ENCODE measurements at places on chromosomes 13 and 19. TPM values are rescaled to one million over a fixed set of nuclear protein-coding genes. Genes with fewer than 3 reads are reported as not detected.

CGB3 gene
- total RNA-seq: not detected

TYROBP gene
- total RNA-seq: 3.1 TPM

- DNase-seq: no peak
Measured at GRCh38 chr13:107231944-107232343, 664.0 kb upstream of the ARGLU1 start.

DNA sequence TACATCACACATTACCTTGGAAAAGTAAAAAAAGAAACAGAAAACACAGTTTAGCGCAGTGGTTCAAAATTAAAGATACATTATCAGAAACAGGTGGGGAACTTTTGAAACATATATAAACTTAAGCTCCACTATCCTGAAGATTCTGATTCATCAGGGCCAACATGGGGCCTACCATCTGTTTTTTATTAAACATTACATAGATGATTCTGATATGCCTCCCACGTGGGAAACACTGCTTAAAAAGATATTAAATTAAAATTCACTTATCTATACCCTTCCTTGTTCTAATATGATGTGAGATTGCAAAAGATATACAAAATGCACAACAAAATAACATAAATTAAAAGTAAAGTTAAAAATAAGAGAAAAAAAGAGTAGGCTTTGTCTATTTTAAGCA is 125.0 kb downstream of the VWA8 start:
- no peak for DNase-seq

DNA sequence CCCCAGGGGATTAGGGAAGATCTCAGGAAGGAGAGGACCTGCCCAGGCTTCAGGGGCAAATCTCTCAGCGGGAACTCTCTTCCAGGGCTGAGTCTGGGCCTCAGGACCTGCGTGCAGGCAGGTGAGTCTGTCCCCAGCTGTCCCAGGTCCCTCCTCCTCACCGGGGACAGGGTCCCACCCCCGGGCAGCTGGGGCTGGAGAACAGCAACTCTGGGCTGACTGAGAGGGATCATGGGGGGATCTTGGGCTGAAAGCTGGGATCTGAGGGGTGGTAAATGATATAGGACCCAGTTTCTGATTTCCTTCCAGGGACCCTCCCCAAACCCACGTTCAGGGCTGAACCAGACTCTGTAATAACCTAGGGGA is 14.3 kb downstream of the LILRA1 start:
- DNase-seq: no peak

DNA sequence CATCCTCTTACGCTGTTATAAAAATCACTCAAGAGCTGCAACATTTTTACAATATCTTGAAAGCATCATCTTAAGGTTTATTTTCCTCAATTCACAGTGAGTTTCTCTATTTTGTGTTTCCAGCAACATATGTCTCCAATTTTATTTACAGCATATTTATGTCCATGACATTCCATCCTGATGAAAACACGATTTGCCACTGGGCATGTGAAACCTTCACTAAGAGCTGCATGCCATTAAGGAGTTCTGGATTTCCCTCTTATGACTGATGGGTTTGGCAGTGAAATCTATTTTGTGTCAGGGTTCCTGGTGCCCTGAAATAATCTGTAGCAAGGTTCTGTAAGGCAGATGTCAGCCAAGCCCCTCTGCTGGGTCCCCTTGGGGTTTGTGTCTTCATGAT is 527.6 kb upstream of the KLF12 start:
- DNase-seq: no peak

GRCh38 chr13:51849145-51850101 is 4.4 kb upstream of the TMEM272 start:
- no peak for DNase-seq

DNA sequence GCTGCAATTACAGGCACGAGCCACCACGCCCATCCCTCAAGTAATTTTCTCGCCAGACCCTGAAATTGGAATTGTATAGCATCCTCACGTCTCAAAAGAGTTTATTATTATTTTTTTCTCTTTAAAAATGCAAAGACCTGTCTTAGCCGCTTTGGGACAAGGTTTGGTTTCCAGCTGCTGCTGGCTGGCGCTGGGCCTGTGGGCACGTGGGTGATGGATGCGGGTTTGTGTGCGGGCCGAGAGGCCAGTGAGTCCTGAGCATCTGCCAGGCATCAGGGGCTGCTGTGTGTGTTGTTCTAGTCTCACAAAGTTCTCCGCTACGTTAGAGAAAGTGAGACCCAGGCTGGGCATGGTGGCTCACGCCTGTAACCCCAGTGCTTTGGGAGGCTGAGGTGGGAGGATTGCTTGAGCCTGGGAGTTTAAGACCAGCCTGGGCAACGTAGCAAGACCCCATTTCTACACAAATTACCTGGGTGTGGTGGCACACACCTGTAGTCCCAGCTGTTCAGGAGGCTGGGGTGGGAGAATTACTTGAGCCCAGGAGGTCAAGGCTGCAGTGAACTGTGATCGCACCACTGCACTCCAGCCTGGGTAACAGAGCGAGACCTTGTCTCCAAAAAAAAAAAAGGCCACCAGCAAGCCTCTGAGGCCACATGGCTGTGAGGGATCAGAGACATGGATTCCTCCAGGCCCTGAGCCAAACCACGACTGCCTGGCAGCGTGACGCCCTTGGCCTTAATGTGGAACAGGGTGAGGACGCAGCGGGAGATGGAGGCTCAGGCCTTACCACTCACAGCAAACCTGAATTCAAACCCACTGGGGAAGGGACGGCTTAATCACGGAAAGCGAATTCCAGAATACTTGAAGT is 4.7 kb upstream of the TMPRSS9 start:
- DNase-seq: no peak

POLRMT gene
- 12.5 TPM for total RNA-seq

DNA sequence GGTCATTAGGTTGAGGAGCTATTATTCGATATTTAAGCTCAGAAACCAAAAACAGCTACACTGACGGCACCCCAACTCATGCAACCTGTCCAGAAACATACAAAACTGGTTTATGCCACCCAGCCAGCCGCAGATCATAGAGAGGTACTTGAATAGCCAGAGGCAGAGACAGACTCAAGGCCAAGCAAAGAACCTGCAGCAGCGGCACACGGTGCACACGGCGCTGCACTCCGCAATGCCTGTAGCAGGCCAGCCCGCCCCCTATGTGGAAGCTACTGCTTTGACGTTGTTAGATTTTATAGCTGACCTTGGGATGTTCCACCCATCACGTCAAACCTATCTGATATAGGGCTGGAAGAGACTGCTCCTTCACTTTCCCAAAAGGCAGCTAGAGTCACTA is 11.9 kb upstream of the DHRS12 start:
- no peak for DNase-seq

- DNase-seq: peak; percentile 21
Measured at GRCh38 chr19:23762884-23763711, 4.4 kb upstream of the ZNF681 start.

DNA sequence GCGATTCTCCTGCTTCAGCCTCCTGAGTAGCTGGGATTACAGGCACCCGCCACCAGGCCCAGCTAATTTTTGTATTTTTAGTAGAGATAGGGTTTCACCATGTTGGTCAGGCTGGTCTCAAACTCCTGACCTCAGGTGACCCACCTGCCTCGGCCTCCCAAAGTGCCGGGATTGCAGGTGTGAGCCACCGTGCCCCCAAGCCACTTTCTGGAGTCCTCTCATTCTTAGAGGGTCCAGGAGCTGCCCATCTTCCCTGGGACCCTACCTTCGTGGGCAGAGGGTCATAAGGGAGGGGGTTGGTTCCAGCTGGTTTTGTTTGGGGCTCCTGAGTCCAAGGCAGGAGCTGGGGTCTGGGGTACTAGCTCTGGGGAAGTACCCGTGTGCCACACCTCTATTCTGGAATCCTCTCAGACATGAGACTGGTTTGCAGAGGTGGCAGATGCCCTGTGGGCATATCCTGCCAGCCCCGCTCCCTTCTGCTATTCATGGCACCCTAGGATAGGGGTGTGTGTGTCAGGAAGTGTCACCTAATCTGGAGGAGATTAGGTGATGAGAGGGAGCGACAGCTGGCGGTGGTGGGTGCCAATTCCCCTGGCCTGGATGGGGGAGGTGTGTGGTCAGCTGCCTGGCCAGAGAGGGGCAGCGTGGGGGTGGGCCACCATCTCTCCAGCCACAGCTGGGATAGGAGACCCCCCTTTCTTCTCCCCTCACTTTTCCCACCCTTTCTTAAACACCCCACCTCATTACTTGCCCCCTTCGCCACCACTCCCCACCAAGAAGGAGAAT is 2.1 kb downstream of the PRMT1 start:
- DNase-seq: no peak

FGF21 gene
- not detected for total RNA-seq

FDX2 gene
- total RNA-seq: 14.7 TPM

DOCK9 gene
- total RNA-seq: 200 TPM

GRCh38 chr19:33621065-33621785 is 528 bp upstream of the CHST8 start:
- no peak for DNase-seq

SIGLEC10 gene
- total RNA-seq: 1.6 TPM

GIPR gene
- not detected for total RNA-seq

TMEM255B gene
- total RNA-seq: under 0.01 TPM

DNA sequence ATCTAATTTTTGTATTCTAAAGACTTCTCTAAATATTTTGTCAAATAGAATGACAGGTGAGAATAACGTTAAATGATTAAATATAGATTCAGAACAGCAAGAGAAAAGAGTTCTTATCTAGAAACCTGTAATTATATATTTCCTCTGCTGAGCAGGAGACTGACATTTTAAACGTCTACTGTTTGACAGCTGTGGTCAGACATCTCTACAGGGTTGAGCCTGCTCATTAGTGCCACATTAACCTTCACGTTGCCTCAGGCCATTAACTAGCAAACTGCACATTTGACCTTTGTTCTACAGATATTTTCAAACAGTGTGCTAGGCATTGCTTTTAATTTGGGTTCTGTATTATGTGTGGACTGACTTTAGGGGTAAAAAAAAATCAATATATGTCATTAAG is 347.5 kb downstream of the GPC5 start:
- DNase-seq: no peak

- DNase-seq: no peak
Measured at GRCh38 chr13:99989276-99990125, 7.9 kb downstream of the ZIC2 start.

TNFSF13B gene
- 0.78 TPM for total RNA-seq

- no peak for DNase-seq
Measured at GRCh38 chr19:31348481-31349159, 616 bp downstream of the TSHZ3 start.

DNA sequence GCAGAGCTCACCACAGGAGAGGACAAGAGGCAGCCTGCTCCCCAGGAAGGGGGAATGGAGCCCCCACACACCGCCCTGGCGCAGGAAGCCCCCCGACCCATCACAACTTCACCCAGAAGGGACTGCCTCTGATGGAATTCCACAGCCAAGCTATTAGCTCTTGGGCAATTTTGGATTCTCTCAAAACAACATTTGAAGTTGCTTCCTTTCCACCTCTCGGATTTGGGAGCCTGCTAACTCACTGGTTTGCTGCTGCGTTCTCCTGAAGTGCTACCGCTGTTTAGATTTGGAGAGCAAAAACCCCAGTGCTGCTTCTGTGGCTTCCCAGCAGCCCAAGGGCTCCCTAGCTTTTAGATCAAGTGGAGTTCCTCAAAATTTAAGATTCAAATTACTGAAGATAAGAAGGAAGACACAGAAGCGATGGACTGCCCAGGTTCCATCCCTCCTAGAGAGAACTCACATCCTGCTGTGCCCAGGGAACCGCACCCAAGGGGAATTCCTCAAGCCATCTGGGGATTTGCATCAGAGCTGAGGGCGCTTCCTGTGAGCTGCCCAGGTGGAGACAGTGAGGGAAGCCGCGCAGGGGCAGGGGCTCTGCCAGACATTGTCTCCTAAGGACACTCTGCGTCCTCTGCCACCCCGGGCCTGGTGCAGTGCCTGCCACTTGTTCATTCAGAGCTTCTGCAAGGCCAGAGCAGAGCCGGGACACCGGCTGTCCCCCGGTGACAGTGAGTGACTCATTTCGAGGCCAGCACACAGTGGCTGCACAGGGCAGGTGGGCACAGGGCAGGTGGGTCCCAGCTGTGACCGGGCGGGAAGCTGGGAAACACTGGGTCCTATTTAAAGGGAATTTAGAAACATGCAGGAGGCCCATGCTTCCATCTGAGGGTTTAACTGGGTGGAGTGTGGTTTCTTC is 45.5 kb downstream of the COL4A1 start:
- DNase-seq: no peak

SOX1 gene
- 8.3 TPM for total RNA-seq

LHB gene
- total RNA-seq: not detected

DNA sequence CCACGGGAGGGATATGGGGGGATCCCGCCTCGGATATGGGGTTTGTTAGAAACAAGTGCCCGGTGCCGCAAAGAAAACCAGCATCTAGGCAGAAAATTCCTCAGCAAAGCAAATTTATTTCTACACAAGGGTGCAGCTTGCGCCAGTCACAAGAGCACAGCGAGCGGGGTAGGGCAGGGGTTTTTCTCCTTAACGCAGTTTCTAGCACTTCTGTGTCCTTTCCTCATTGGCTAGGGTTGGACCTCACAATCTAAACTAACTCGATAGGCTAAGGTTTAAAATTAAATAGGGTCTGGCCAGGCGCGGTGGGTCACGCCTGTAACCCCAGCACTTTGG is 595 bp downstream of the ZNF440 start:
- DNase-seq: no peak

GRCh38 chr13:29480893-29481525 is 114.5 kb downstream of the SLC7A1 start:
- DNase-seq: peak; percentile 5

- DNase-seq: peak; percentile 24
Measured at GRCh38 chr19:47315125-47315821, 5.6 kb downstream of the C5AR1 start.

GRCh38 chr13:39530916-39531315 is 72.1 kb downstream of the LHFPL6 start:
- no peak for DNase-seq

- no peak for DNase-seq
Measured at GRCh38 chr13:106455777-106456176, 79.7 kb downstream of the EFNB2 start.

NCCRP1 gene
- not detected for total RNA-seq

DNA sequence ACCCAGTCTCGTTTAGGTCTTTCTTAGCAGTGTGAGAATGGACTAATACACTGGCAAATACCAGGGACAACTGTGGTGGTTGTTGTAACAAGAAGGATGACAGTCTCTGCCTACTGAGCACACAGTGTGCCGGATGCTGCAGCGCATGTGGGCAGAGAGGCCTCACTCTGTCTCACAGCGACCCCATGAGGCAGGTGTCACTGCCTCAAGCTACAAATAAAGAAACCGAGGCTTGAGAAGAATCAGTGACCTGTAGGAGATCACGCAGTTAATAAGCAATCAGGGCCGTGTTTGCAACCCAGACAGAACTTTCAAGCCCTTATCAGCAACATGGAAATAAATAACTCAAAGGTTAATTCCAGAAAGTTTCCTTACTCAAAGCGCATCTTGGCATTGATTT is 40.5 kb upstream of the GAS6 start:
- DNase-seq: no peak

PTPRS gene
- 188 TPM for total RNA-seq

SIAH3 gene
- 9.8 TPM for total RNA-seq

- no peak for DNase-seq
Measured at GRCh38 chr19:54462655-54463530, 685 bp downstream of the LENG9 start.

DNA sequence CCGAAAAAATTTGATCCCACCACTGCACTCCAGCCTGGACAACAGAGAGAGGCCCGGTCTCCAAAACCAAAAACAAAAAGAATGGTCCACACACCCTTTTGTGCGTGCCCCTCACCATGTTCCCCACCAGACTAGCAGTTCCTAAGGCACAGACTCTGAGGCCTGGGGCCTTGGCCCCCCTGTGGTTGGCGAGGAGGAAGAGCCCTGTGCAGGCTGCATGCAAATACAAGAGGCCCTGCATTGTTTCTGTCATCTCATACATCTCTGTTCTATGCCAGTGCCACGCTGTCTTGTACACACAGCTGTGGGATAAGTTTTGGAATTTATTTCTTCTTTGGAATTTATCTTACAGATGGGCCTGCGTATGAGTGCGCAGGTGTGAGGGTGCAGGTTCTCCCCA is 4.7 kb upstream of the YJEFN3 start:
- DNase-seq: no peak
